ENCODE measurements at places on chromosomes 13 and 19.

GRCh38 chr13:98869408-98870090 lies 108.3 kb downstream of the DOCK9 start:
- DNase-seq, result no peak

DNA sequence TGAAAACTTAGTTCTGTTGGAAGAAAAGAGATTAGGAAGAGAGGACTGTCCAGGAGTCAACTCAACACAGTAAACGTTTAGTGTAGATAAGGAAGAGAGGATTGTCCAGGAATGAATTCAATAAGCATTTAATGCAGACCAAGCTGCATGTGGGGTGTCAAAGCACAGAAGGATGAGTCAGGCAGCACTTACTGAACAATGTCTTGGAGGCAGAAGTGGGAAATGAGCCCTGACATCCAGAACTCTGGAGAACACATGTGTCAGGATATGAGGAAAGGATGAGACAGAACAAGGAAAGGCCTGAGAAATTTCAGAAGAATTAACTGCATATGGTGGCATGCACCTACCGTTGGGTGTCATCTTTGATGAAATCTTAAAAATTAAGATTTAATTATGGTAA lies 429.2 kb upstream of the HTR2A start:
- no peak for DNase-seq

- no peak for DNase-seq
Observed at GRCh38 chr13:113069861-113070805, 35.5 kb upstream of the F7 start.

- DNase-seq, result no peak
Observed at GRCh38 chr19:55670280-55671053, 4.6 kb upstream of the EPN1 start.

Data from cortex of kidney (tissue), 1 donor.